ENCODE measurements at places on chromosomes 11 and 22. TPM values are rescaled to one million over a fixed set of nuclear protein-coding genes. Genes with fewer than 3 reads are reported as not detected.

ESAM gene
- total RNA-seq = 3.6 TPM

GRCh38 chr22:19187716-19188563, 9.4 kb upstream of the SLC25A1 start:
- no peak for DNase-seq
- H3K27ac ChIP-seq = no peak overlapping the region
- H3K36me3 ChIP-seq = no peaks in the 10 kb centered on the region
- H3K4me3 ChIP-seq = no peak overlapping the region

- H3K27ac ChIP-seq = no peak overlapping the region
- H3K27me3 ChIP-seq = peaks cover 11% of the 10 kb centered on the region
- H3K4me3 ChIP-seq = no peak overlapping the region
- H3K36me3 ChIP-seq = peaks cover 6% of the 10 kb centered on the region
- no peak for DNase-seq
Measured at GRCh38 chr22:44927463-44928135, 82.2 kb downstream of the PHF21B start.

GRCh38 chr22:35567351-35568141, 26.9 kb downstream of the RASD2 start:
- peak overlapping the region; percentile 42 for H3K4me3 ChIP-seq
- peaks cover 44% of the 10 kb centered on the region for H3K4me1 ChIP-seq
- DNase-seq = no peak
- H3K36me3 ChIP-seq = no peaks in the 10 kb centered on the region
- H3K27me3 ChIP-seq = peaks cover 23% of the 10 kb centered on the region
- no peak overlapping the region for H3K27ac ChIP-seq

DNA sequence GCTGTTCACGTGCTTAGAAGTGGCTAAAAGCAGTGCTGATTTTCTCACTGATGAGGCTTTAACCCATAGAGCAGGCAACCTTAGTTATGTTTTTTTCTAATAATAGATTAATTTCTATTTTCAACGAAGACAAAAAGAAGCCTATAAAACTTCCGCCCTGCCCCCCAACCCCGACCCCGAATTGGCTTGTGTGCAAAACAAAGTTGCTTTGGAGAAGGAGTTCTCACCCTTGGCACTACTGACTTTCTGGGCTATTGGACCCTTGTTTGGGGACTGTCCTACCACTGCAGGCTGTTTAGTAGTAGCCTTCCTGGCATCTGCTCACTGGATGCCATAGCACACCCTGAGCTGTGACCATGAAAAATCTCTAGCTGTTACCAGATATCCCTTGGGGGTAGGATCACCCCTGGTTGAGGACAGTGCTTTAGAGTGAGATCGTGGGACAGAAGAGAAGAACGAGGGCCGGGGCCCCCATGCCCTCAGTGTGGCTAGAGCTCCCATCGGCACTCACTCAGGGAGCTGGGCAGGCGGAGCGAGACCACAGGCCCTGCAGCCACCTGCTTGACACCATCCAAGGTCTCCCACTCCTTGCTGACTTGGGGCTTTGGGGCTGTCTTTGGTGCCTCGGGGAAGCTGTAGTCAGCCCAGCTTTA, 16.9 kb downstream of the SLC37A2 start:
- H3K4me1 ChIP-seq = peaks cover 5% of the 10 kb centered on the region
- H3K27me3 ChIP-seq = peaks cover 3% of the 10 kb centered on the region
- no peak overlapping the region for H3K4me3 ChIP-seq
- DNase-seq = no peak
- no peaks in the 10 kb centered on the region for H3K36me3 ChIP-seq
- H3K27ac ChIP-seq = no peak overlapping the region

DNA sequence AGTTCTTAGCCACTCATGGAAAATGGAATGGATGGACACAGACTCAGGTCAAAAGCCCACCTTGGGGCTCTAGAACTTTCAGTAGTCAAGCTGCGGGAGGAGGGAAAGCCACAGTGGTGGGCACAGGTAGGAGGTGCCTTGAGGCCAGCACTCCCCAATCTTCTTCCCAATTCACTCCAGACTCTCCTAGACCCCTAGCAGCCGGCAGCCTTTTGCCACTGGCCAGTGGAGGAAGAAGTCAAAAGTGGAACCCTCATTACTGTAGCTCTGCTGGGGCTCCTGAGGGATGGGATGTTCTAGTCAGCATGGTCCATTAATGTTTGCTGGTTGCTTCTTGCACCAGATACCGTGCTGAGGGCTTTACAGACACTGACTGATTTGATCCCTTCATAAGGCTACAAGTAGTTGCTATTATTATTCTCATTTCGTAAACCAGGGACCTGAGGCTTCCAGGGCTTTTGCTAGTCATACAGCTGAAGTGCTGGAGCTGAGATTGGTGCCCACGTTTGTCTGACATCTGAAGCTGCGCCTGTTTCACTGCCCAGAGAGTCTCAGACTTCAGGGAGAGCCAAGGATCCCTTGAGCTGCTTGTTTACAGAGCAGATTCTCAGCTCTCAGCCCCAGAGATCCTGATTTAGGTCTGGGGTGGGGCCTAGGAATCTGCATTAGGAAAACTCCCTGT, 1.1 kb downstream of the UCP3 start:
- peaks cover 8% of the 10 kb centered on the region for H3K36me3 ChIP-seq
- H3K4me1 ChIP-seq = peaks cover 25% of the 10 kb centered on the region
- no peak overlapping the region for H3K4me3 ChIP-seq
- DNase-seq = no peak
- H3K27ac ChIP-seq = no peak overlapping the region
- H3K27me3 ChIP-seq = no peaks in the 10 kb centered on the region

SIK2 gene
- 28.0 TPM for total RNA-seq

GRCh38 chr22:25111579-25112517, 87.8 kb upstream of the CRYBB3 start:
- H3K27ac ChIP-seq = peak overlapping the region; percentile 86
- no peaks in the 10 kb centered on the region for H3K36me3 ChIP-seq
- DNase-seq = no peak
- H3K4me1 ChIP-seq = peaks cover 41% of the 10 kb centered on the region
- no peaks in the 10 kb centered on the region for H3K27me3 ChIP-seq
- H3K4me3 ChIP-seq = peak overlapping the region; percentile 93

- peak overlapping the region; percentile 95 for H3K4me3 ChIP-seq
- peaks cover 30% of the 10 kb centered on the region for H3K36me3 ChIP-seq
- peak; percentile 79 for DNase-seq
- no peaks in the 10 kb centered on the region for H3K27me3 ChIP-seq
Measured at GRCh38 chr11:57324154-57324885, 432 bp downstream of the TNKS1BP1 start.

LYVE1 gene
- not detected for total RNA-seq

DNA sequence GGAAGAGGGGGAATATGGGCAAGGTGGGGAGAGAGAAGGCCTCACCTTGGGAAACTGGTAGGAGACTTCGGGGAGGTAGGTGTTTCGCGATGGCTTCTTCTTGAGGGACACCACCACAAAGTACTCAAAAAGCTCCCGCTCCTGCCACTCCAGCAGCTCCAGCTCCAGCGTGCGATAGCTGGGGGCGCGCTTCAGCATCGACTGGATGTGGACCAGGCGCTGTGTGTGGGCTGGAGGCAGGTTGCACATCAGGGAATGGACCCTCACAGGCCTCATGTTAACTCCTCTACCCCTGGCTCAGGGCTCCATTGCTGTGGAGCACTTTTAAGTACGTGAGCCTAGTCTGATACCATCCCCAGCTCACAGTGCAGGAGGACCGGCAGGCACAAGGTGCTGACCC, 29.9 kb downstream of the RPL27A start:
- H3K36me3 ChIP-seq = peaks cover 22% of the 10 kb centered on the region
- peaks cover 5% of the 10 kb centered on the region for H3K4me1 ChIP-seq
- H3K4me3 ChIP-seq = no peak overlapping the region

GRCh38 chr11:26191193-26191592, 140.7 kb upstream of the ANO3 start:
- H3K36me3 ChIP-seq = no peaks in the 10 kb centered on the region
- no peak overlapping the region for H3K4me3 ChIP-seq
- no peaks in the 10 kb centered on the region for H3K27me3 ChIP-seq
- no peak for DNase-seq
- H3K4me1 ChIP-seq = peaks cover 20% of the 10 kb centered on the region
- H3K27ac ChIP-seq = no peak overlapping the region

- H3K27me3 ChIP-seq = no peaks in the 10 kb centered on the region
- DNase-seq = no peak
- no peak overlapping the region for H3K27ac ChIP-seq
- H3K4me1 ChIP-seq = peaks cover 7% of the 10 kb centered on the region
- H3K36me3 ChIP-seq = peaks cover 10% of the 10 kb centered on the region
Measured at GRCh38 chr11:35746356-35747153, 84.0 kb downstream of the TRIM44 start.

- H3K27me3 ChIP-seq = peaks cover 28% of the 10 kb centered on the region
- no peak overlapping the region for H3K4me3 ChIP-seq
- peaks cover 19% of the 10 kb centered on the region for H3K4me1 ChIP-seq
- no peak for DNase-seq
- H3K36me3 ChIP-seq = no peaks in the 10 kb centered on the region
Measured at GRCh38 chr11:61004180-61004611, 32.7 kb downstream of the CD6 start.

LPXN gene
- 4.5 TPM for total RNA-seq

DNA sequence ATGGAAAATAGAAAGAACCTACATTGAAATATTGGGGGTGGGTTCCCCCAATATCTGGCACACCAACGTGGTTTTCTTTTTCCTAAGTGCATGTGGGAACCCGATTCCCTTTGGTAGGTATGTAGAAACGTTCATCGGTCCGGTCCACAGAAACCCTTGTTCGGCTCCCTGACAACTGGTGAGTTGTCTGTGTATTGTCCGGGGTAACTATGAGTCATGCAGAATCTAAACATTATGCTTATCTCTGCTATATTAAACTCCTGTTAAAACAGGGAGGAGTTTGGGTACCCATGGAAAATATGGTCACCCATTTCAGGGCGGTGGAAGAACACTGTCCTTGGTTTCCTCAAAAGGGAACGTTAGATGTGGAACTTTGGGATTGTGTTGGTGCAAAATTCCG, 25.1 kb upstream of the ALDH3B2 start:
- no peak overlapping the region for H3K4me3 ChIP-seq
- H3K4me1 ChIP-seq = peaks cover 10% of the 10 kb centered on the region
- H3K27me3 ChIP-seq = peaks cover 17% of the 10 kb centered on the region
- no peak overlapping the region for H3K27ac ChIP-seq

MAPK8IP2 gene
- total RNA-seq = 13.0 TPM

- peak overlapping the region; percentile 57 for H3K27ac ChIP-seq
- DNase-seq = no peak
- H3K36me3 ChIP-seq = no peaks in the 10 kb centered on the region
- H3K4me3 ChIP-seq = no peak overlapping the region
- H3K27me3 ChIP-seq = peaks cover 11% of the 10 kb centered on the region
Measured at GRCh38 chr11:68009391-68010089, 587 bp upstream of the ALDH3B1 start.

GRCh38 chr11:65440831-65441499, 18.4 kb downstream of the NEAT1 start:
- H3K4me1 ChIP-seq = peaks cover 42% of the 10 kb centered on the region
- H3K4me3 ChIP-seq = peak overlapping the region; percentile 47
- H3K27me3 ChIP-seq = no peaks in the 10 kb centered on the region
- no peak for DNase-seq
- peak overlapping the region; percentile 85 for H3K27ac ChIP-seq
- peaks cover 29% of the 10 kb centered on the region for H3K36me3 ChIP-seq

GALNT18 gene
- total RNA-seq = 9.8 TPM

GRCh38 chr11:35969089-35970042, 25.5 kb downstream of the LDLRAD3 start:
- no peaks in the 10 kb centered on the region for H3K27me3 ChIP-seq
- peaks cover 14% of the 10 kb centered on the region for H3K36me3 ChIP-seq
- H3K27ac ChIP-seq = no peak overlapping the region
- no peak for DNase-seq
- no peak overlapping the region for H3K4me3 ChIP-seq

TTC36 gene
- total RNA-seq = 1.6 TPM

AHNAK gene
- total RNA-seq = 302 TPM

CTSW gene
- total RNA-seq = not detected

GRCh38 chr22:23246982-23247766, 66.9 kb downstream of the BCR start:
- H3K27ac ChIP-seq = peak overlapping the region; percentile 70
- no peaks in the 10 kb centered on the region for H3K36me3 ChIP-seq
- H3K4me1 ChIP-seq = peaks cover 53% of the 10 kb centered on the region
- no peak overlapping the region for H3K4me3 ChIP-seq
- no peak for DNase-seq

FOLR1 gene
- total RNA-seq = 6.7 TPM

KRTAP5-11 gene
- total RNA-seq = not detected

- H3K27ac ChIP-seq = no peak overlapping the region
- no peak for DNase-seq
- no peaks in the 10 kb centered on the region for H3K36me3 ChIP-seq
- peaks cover 28% of the 10 kb centered on the region for H3K4me1 ChIP-seq
Measured at GRCh38 chr22:41565403-41566054, 4.7 kb downstream of the CSDC2 start.
